ENCODE measurements at places on chromosomes 2 and 18.

GRCh38 chr18:74148543-74149070 lies 284 bp downstream of the TIMM21 start:
- no peak for DNase-seq

GRCh38 chr2:120017201-120017600 lies 4.3 kb downstream of the EPB41L5 start:
- no peak for DNase-seq

DNA sequence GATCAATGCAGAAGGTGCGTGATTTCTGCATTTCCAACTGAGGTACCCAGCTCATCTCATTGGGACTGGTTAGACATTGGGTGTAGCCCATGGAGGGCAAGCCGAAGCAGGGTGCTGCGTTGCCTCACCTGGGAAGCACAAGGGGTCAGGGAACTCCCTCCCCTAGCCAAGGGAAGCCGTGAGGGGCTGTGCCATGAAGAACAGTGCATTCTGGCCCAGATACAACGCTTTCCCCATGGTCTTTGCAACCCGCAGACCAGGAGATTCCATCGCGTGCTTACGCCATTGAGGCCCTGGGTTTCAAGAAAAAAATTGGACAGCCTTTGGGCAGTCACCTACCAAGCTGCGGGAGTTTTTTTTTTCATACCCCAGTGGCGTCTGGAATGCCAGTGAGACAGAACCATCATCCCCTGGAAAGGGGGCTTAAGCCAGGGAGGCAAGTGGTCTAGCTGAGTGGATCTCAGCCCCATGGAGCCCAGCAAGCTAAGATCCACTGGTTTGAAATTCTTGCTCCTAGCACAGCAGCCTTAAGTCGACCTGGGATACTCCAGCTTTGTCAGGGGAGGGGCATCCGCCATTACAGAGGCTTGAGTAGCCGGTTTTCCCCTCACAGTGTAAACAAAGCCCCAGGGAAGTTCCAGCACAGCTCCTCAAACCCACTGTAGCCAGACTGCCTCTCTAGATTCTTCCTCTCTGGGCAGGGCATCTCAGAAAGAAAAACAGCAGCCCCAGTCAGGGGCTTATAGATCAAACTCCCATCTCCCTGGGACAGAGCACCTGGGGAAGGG lies 21.7 kb downstream of the TFPI start:
- no peak for DNase-seq

DNA sequence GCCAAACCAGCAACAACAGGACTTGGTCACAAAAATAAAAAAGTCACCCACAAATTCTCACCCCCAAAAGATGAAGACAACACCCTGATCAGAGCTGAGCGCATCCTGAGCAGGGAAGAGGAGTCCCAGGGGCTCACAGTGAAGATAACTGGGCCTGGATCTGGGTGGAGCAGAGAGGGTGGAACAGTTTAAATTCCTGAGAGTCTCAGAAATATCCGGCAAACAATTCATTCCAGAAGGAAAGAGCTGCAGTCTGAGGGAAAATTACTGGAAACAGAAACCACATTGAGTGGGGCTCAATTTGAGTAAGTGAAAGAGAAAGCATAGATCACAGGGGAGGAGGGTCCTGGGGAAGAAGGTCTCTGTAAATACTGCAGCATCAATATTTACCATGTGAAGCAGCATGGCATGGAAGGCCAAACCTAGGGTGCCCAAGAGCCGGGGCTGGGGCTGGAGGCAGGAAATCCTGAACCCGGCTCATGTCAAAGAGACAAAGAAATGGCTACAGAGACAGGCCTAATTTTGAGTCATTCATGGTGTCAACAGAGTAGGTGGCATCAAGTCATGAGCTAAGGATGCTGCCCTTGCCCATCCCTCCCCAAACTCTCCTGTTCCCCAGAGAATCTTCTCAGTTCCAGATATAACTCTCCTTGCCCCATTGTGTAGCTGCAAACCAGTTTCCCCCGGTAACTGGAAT lies 61.4 kb upstream of the ZBTB7C start:
- DNase-seq, result no peak

DNA sequence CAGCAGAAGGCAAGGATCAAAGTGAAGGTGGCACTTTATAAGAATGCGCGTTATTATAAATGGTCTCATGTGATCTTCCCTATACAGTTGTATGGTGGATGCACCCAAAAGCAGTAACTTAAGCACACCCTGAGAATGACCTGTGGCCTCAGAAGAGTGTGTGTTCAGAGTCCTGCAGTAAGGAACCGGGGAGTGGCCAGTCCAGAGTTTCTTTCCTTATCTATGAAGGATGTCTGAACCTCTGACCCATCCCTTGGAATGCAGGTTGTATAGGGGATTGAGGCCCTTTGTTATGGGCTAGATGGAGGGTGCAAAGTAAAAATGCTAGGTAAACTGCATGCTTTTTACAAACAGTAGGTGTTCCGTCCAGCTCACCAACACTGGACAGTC lies 43.6 kb upstream of the ANKRD44 start:
- DNase-seq, result no peak

DNA sequence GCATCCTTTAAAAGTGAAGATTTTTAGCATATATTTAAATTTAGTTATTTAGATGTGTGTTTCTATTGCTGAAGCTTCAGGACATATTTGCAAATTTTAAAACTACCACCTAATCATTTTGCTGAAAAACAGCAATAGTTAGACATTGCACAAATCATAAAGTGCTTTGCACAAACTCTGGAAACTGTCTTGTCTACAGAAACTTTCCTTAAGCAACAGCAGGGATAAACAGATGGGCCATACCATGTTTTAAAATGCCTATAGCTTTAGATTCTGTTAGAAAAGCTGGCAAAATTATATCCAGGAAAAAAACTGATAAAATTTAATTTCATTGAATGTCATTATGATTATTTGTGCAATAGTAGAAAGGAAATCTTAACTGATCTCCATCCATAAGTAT lies 1313.9 kb upstream of the ACVR2A start:
- DNase-seq, result no peak

- DNase-seq, result no peak
Measured at GRCh38 chr2:2590841-2591541, 259.9 kb upstream of the MYT1L start.

- DNase-seq, result no peak
Measured at GRCh38 chr2:27485496-27485895, 4.0 kb downstream of the IFT172 start.

DNA sequence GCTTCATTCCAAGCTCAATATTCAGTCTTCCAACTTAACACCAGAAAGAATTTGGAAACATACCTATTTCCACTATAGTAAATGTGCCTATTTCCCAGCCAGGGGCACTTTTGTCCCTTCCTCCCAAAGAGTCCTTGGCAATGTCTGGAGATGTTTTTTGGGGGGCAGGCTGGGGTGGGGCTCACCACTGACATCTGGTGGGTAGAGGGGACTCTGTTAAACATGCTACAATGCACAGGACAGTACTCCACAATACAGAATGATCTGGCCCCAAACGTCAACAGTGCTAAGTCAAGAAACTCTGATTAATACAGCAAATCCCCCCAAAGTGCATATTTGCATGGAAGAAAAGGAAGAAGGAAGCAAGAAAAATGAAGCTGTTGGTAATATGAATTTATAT lies 61.7 kb downstream of the SMIM21 start:
- DNase-seq, result no peak

- DNase-seq, result peak; percentile 88
Measured at GRCh38 chr2:15560988-15561573, at the start of gene NBAS. Gene NBAS (minus strand): TSS chr2:15561334. CDS start chr2:15561304, 30 bp downstream.

- DNase-seq, result no peak
Measured at GRCh38 chr18:51727780-51728179, 530.3 kb upstream of the MEX3C start.

GRCh38 chr2:151306621-151307020 lies 17.2 kb upstream of the NMI start:
- no peak for DNase-seq

DNA sequence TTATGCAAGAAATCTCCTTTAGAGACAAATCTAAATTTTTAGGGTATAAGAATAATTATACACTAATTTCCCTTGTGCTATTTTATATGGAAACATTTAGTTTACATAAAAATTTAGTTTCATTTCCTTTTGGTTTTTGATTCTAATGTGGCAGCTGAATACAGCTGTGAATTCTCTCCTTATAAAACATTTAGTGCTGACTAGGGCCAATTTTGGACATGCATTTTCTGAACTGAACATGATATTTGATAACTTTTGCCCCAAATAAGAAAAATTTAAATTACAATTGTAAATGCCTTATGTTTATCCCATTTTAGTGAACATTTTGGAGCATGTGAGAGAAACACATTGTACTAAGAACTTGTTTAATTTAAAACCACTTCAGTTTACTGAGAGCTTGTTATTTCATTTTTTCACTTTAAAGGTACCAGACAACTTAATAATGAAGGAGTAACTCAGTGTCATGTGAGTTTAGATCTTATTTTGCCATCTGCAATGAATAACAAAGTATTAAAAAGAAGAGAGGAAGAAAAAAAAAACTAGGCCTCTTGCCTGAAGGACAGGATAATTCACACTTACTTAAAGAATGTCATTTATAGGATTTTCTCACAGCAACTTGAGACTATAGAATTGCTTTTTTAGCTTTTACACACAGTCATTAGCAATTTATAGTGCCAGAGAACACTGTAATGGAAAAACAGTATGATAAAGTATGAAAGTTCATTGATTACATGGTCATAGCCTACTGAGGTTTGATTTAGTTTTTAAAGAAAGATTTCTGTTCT lies 209.7 kb downstream of the ERBB4 start:
- DNase-seq, result no peak

DNA sequence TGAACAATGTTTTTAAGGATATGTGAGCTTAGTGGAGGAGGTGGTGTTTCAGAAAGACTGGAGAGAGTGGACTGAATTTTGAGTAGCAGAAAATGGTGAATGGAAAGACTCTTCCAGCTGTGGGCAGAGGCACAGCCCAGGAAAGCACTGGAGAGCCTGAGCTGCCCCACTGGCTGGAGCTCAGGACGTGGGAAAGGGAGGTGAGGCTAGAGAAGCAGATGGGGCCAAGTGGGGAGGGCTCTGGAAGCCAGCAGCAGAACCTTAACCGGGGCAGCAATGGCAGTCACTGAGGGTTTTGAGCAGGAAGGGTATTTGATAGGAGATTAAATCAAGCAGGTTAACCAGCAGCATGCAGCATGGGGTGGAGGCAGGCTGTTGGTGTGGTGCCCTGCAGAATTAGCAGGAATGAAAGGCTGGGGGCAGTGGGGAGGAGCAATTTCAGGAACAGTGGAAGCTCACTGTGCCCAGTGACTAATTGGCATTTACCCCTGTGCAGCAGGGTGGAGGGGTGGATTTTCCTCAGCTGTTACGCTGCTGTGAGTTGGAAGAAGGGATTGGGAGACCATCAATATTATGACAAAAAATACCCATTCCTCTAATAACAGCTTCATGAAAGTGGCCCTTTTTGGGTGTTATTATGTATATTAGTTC lies 136.2 kb downstream of the CERS6 start:
- DNase-seq, result no peak

- DNase-seq, result no peak
Measured at GRCh38 chr2:24743924-24744323, 49.3 kb downstream of the PTRHD1 start.

- DNase-seq, result no peak
Measured at GRCh38 chr2:108971661-108972566, 17.1 kb downstream of the EDAR start.

- no peak for DNase-seq
Measured at GRCh38 chr2:54384301-54385203, 71.6 kb upstream of the SPTBN1 start.

DNA sequence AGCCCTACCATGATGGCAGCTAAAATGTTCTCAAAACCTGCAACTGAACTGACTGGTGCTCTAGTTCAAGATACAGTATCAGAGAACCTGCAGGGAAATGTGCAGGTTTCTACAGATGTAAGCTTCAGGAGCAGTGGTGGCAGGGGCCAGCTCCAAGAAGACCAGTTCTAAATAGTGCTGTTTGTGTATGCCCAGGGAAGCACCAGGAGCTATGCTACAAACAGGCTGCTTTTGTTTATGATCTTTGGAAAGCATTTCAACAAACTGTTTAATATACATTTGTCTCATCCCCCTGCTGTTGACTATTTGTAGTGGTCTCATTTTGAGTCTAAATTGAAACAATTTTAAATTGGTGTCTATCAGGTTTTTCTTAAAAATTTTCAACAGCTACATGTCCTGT lies 20.7 kb downstream of the FZD5 start:
- DNase-seq, result no peak

- no peak for DNase-seq
Measured at GRCh38 chr18:68428661-68429060, 286.2 kb downstream of the TMX3 start.

DNA sequence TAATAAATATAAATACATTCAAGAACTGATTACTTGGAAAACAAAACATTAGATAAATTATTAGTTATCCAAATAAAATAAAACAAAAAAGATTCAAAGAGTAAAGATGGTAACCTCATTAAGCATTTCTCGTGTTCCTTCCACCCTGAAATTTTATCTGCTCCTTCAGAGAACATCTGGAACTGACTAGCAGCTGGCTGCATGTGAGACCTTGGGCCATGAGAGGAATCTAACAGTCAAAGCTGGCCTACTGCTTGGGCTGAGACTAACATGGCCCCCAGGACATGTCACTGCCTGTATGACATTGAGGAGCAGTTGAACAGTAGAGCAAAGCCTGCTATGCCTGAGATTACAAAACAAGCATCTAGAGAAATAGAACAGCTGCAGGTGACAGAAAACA lies 208.5 kb upstream of the ZSWIM2 start:
- no peak for DNase-seq

DNA sequence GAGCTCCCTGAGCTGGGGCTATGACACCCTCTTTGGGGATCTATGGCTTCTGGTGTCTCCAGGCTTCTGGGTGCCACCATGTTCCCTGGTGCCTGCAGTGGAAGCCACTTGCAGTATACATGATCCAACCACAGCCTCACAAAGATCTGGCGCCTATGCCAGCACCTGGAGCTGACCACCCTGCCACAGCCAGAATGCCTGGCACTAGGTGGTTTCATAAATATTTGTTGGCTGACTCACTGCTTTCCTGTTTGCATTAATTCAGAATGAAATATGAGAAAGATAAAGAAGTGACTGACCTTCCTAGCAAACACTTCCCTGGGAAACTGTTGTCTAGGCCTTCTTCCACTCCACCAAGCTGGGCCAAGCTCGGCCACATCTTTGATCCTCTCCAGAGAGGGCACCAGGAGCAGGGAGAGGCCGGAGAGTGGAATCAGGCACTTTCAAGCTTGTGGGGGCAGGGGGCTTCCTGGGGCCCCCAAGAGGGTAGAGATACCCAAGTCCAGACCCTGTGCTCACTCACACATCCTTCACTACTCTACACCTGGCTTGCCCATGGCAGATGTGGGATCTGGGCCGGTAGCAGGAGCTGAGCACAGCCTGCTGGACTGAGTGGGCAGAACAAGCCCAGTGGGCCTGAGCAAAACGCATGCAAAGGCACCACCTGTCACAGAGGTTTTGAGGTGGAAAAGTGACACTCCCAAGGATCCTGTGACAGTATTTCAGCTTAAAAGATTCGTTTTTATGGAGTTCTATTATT lies 565.7 kb downstream of the SLC4A3 start:
- no peak for DNase-seq

- DNase-seq, result no peak
Measured at GRCh38 chr2:48312126-48312525, 217.8 kb upstream of the STON1 start.

DNA sequence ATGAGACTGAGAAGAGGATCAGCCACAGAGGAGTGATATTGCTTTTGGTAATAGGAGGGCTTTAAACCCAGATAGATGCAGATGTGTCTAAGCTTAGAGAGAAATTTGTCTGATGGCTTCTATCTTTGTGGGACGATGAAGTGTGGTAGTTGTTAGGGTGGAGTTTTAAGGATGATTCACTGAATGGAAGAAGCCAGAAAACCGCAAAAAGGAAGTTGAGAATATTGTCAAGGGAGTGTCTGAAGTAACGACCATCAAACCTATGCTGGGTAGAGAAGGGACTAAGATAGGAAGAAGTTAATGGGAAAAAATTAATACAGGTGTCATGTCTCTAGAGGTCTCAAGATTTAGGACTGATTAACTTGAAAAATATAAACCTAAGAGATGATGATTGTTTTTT lies 195.6 kb upstream of the MC4R start:
- no peak for DNase-seq
